ENCODE measurements at places on chromosomes 3 and 15. TPM values are rescaled to one million over a fixed set of nuclear protein-coding genes. Genes with fewer than 3 reads are reported as not detected.

CNTN6 gene
- total RNA-seq, result not detected

TOP2B gene
- 63.1 TPM for total RNA-seq

AHSG gene
- total RNA-seq, result 0.85 TPM

DNA sequence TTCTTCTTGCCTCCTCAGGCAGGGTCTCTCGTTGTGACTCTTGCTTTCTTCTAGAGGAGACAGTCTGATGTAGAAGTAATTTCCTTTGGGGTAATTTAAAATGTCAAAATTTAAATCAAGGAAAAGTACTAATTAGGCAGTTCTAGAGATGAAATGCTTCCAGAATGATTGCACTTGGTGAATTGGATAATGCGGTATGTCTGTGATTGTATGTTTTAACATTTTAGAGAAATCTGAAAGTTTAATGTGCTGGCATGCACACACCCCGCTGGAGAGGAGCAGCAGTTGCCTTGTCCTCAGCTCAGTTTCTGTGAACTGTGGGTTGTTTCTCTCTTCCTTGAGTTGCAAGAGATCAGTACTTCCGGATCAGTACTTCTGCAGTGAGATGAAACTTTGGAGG lies 322.9 kb upstream of the CTDSPL start:
- no peak overlapping the region for H3K27ac ChIP-seq
- H3K4me1 ChIP-seq, result no peaks in the 10 kb centered on the region
- no peaks in the 10 kb centered on the region for H3K36me3 ChIP-seq
- no peaks in the 10 kb centered on the region for H3K27me3 ChIP-seq

DNA sequence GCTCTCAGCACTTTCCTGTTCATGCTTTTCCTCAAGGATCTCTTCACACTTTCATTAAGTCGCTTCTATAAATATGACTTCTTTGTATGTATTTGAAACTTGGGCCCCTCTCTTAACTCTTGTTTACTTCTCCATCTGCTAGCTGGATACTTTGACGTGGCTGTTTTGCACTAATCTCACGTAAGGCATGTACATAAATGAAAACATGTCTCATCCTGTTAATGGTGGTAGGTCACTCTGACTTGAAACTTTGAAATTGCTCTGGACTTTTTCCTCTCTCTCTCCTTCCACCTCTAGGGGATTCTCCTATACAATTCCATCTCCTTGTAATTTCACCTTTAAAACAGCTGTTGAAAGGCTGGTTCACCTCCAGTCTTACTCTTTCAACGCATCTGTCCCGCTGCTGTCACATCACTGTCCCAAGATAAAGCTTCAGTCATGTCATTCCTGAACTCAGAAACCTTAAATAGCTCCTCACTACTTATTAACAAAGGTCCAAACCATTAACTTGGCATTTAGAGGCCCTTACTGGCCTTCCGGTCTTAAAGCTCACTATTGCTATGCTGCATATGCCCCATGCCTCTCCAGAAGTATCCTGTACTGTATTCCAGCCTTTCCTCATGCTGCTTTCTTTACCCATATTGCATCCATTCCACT lies 1.2 kb downstream of the BLOC1S6 start:
- H3K27me3 ChIP-seq, result no peaks in the 10 kb centered on the region
- H3K4me1 ChIP-seq, result peaks cover 26% of the 10 kb centered on the region
- peak overlapping the region; percentile 98 for H3K27ac ChIP-seq
- no peak for DNase-seq

GRCh38 chr3:102200126-102200525 lies 234.7 kb upstream of the ZPLD1 start:
- no peak overlapping the region for H3K4me3 ChIP-seq
- no peak for DNase-seq
- no peak overlapping the region for H3K27ac ChIP-seq
- no peaks in the 10 kb centered on the region for H3K4me1 ChIP-seq
- no peaks in the 10 kb centered on the region for H3K36me3 ChIP-seq

- no peaks in the 10 kb centered on the region for H3K36me3 ChIP-seq
- H3K4me3 ChIP-seq, result no peak overlapping the region
- no peak overlapping the region for H3K27ac ChIP-seq
- H3K27me3 ChIP-seq, result no peaks in the 10 kb centered on the region
- no peaks in the 10 kb centered on the region for H3K4me1 ChIP-seq
These were observed 572.7 kb downstream of the NLGN1 start for GRCh38 chr3:173970281-173970680.

DNA sequence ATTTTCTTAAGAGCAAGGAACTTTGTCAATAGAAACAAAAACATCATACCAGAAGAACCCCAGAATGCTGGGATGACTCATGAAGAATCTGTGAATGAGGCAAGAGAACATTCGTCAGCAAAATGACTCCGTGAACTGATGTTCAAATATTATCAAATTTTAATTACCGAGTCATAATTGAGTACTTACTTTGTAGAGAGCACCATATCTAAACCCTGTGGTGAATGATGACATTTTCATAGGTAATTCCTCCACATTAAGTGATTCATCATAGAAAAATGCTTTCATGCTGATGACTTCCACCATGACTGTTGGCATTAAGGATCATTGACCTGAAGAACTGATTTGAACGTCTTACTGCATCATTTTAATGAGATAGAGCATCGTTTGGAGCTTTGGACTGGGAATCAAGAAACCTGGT lies 56.3 kb downstream of the PPARG start:
- peaks cover 34% of the 10 kb centered on the region for H3K4me1 ChIP-seq
- H3K27ac ChIP-seq, result peak overlapping the region; percentile 59
- peak; percentile 39 for DNase-seq
- no peak overlapping the region for H3K4me3 ChIP-seq

DNA sequence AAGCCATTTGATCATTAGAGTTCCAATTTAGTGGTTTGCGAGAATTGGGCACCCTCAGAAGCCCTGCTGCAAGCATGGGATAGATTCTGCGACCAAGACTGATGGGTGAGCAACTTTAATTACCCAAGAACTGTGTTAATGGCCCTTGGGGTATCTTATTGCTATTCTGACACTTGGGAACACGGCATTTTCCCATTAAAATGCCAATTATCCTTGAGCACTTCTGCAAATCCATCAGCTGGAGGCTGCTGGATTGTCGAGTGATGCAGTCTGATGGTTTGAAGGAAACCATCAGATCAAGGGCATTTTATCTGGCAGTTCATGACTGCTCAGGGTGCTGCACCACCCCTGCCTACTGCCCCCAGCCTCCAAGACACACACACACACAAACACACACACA lies 183.6 kb upstream of the PROK2 start:
- no peak overlapping the region for H3K4me3 ChIP-seq
- DNase-seq, result no peak
- H3K4me1 ChIP-seq, result no peaks in the 10 kb centered on the region
- H3K27me3 ChIP-seq, result no peaks in the 10 kb centered on the region

DNA sequence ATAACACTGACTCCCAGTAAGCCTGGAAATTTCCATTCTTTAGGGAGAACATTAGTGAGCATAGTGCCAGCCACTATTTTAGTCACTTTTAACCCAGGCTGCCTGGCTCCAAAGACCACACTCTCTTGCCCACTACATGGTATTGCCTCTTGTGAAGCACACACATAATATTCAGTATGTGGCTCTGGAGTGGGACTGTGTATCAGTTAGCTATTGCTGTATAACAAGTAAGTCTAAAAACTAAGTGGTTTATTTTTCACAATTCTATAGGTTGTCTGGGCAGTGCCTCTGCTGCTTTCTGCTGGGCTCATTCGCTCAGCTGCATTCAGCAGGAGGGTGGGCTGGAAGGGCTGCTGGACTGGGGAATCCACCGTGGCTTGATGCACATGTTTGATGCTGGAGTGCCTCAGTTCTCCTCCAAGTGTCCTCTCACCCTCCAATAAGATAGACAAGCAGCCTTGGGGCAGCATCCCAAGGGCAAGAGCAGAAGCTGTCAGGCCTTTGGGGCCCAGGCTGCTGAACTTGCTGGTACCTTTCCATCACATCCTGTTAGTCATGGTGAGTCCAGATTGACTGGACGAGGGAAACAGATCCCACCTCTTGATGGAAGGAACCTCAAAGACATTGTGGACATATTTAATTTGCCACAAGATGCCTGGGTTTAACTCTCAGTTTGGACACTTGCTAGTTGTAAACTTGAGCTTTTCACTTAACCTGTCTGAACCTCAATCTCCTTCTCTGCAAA lies 66.6 kb upstream of the TLE3 start:
- no peak overlapping the region for H3K4me3 ChIP-seq
- H3K36me3 ChIP-seq, result no peaks in the 10 kb centered on the region
- H3K4me1 ChIP-seq, result peaks cover 11% of the 10 kb centered on the region
- H3K27me3 ChIP-seq, result no peaks in the 10 kb centered on the region
- DNase-seq, result no peak

DNA sequence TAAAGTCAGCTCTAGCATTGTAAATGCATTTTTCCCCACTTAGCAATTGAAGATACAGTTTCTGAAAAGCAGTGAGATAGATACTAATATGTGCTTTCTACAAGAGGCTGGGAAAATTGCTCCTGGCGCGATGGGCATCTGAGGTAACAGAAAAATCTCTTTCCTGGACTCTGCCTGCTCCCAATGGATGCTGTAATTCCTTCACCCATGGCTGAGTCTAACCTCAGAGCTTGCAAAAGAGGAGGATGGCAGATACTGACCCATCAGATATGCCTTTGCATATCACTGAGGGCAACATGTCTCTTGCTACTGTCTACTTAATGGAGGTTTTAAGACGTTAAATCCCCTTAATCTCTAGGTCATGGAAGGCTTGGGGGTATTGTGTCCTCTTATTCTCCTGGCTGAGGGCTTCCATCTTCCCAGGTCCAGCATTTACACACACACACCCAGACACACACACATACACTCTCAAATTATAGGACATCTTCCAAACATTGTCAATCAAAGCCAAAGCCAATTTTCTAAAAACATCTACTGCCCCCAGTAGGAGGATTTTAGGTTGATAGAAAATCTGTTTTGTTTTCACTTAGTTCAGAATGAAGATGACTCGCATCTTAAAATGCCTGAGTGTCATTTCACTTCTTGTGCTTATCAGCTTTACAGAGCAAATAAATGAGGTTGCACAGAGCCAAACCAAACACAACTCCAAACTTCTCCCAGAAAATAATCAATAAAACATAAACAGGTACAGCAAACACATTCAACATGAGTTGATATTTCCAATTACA lies 2.4 kb downstream of the TRPM1 start:
- no peaks in the 10 kb centered on the region for H3K36me3 ChIP-seq
- H3K27me3 ChIP-seq, result no peaks in the 10 kb centered on the region
- DNase-seq, result no peak
- no peaks in the 10 kb centered on the region for H3K4me1 ChIP-seq
- H3K27ac ChIP-seq, result no peak overlapping the region

DNA sequence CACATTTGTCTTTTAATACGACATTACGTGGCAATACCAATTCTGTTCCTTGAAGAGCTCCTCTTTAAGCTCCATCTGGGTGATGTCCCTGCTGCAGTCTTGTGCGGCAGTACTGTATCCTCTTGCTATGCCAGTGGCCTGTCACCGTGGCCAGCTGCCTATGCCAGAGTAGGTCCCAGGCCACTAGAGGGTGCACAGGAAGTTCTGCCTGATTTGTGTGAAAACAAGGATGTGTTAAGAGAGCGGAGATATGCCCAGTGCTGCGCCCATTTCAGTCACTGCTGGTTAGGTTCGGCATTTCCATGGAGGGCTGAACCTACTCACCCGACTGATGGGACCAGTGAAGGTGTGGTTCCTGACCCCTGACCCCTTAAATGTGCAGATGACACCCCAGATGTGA lies 25.2 kb downstream of the NIPA1 start:
- H3K27me3 ChIP-seq, result no peaks in the 10 kb centered on the region
- no peak overlapping the region for H3K27ac ChIP-seq
- peaks cover 5% of the 10 kb centered on the region for H3K4me1 ChIP-seq
- DNase-seq, result no peak
- no peaks in the 10 kb centered on the region for H3K36me3 ChIP-seq

GRCh38 chr3:194313560-194314387 lies 37.4 kb downstream of the CPN2 start:
- no peak overlapping the region for H3K4me3 ChIP-seq
- H3K4me1 ChIP-seq, result peaks cover 19% of the 10 kb centered on the region
- no peaks in the 10 kb centered on the region for H3K36me3 ChIP-seq
- H3K27me3 ChIP-seq, result no peaks in the 10 kb centered on the region

DNA sequence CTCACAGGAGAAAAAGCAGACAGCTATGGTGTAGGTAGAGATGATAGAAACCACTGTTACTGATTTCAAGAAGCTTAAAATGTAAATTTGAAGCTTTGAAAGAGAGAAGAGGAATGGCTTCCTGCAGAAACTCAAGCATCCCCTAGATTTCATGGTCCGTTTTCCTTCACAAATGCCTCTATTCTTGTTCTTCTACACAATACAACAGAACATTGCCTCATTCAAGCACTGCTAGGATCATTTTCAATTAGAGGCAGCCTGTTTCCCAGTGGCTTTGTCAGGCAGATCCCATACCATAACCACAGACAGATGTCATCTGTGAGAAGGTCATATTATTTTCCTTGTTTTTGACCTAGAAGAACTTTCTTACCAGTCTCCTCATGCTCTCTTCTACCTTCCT lies 77.9 kb upstream of the SPRED1 start:
- no peaks in the 10 kb centered on the region for H3K36me3 ChIP-seq
- H3K4me3 ChIP-seq, result no peak overlapping the region
- no peak for DNase-seq
- H3K27ac ChIP-seq, result no peak overlapping the region
- H3K4me1 ChIP-seq, result no peaks in the 10 kb centered on the region
- H3K27me3 ChIP-seq, result peaks cover 6% of the 10 kb centered on the region

DNA sequence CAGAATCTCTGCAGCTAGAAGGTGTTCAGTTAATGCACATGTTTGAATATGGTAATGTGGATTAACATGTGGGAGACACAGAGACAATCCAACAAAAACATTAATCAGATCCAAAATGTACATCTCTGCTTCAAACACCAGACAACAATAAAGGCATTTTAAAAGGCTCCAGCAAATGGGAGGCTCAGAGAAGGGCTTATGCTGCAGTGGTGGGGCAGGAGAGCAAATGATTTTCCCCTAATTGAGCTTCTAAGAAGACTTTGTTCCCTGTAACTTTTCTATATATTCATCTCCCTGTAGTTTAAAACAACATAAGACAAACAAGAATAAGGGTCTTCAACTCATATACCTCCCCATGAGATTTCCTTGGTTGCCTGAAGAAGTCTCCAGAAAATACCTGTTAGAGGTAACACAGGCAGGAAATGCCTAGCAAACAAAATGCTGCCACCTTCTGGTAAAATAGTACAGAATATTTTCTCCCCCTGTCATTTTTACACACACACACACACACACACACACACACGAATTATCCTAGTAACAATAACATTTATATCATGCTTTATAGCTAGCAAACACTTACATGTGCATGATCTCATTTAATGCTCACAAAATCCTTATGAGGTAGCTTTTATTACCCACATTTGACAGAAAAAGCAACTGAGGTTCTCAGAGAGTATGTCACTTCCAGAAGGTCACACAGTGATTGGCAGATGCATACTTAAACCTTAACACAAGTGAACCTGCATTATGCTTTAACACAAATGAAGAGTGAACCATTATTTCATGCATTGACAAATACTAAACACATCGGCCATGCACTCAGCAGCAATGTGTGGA lies 123.4 kb upstream of the MB21D2 start:
- no peaks in the 10 kb centered on the region for H3K36me3 ChIP-seq
- H3K4me3 ChIP-seq, result no peak overlapping the region

- no peaks in the 10 kb centered on the region for H3K27me3 ChIP-seq
- H3K36me3 ChIP-seq, result no peaks in the 10 kb centered on the region
These were observed 375.0 kb downstream of the WDR72 start for GRCh38 chr15:53384417-53384816.

GRCh38 chr15:60762638-60763037 lies 283.7 kb upstream of the ICE2 start:
- H3K36me3 ChIP-seq, result no peaks in the 10 kb centered on the region
- H3K27me3 ChIP-seq, result peaks cover 7% of the 10 kb centered on the region
- no peak overlapping the region for H3K4me3 ChIP-seq
- no peaks in the 10 kb centered on the region for H3K4me1 ChIP-seq
- H3K27ac ChIP-seq, result no peak overlapping the region
